ENCODE measurements at places on chromosomes 5 and 9. TPM values are rescaled to one million over a fixed set of nuclear protein-coding genes. Genes with fewer than 3 reads are reported as not detected.

- no peak for DNase-seq
Observed at GRCh38 chr5:85428426-85428934, 1043.8 kb upstream of the EDIL3 start.

Gene TGFBI
- 3.8 TPM for total RNA-seq

DNA sequence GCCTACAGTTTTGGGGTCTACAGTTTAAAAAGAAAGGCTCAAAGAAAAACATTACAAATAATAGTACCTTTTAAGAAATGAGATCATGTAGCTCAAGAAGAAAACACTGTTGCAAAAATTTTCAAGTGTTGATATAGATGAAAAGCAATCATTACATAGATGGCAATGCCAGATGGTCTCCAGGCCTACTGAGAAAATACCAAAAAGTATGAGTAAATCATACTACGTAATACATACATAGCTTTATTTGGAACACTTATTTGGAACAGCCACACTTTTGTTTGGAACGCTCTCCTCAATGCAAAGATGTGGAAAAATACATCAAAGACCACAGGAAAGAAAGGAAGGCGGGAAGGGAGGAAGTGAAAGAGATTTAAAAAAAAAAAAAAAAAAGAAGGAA lies 44.1 kb downstream of the MARCHF11 start:
- DNase-seq: no peak

DNA sequence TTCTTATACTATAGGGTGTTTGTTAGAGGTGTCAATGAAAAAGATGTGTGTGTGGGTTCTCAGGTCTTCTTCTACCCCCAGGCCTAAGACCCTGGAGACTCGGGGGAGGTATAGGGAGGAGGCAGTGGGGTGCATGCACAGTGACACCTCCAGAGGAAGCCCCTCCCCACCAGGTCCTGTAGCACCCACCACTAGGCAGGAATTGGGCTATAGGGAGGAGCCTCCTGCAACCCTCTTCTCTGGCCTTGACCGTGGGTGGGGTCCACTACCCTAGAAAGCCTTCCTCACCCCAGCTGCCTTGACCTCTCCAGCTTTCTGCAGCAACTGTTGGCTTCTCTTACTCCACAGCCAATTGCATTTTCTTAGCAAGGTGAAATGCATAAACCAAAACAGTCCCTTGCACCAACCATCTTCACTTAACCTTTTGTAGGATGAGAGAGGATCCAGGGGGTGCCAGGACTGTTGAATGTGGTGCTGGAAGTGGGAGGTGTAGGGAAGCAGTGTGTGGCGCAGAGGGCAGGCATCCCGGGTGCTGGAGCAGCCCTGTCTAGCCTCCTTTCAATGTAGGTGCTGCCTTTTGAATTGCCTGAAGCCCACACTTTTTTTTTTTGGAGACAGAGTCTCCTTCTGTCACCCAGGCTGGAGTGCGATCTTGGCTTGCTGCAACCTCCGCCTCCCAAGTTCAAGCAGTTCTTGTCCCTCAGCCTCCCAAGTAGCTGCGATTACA lies 128.5 kb downstream of the RGS3 start:
- DNase-seq: no peak

DNA sequence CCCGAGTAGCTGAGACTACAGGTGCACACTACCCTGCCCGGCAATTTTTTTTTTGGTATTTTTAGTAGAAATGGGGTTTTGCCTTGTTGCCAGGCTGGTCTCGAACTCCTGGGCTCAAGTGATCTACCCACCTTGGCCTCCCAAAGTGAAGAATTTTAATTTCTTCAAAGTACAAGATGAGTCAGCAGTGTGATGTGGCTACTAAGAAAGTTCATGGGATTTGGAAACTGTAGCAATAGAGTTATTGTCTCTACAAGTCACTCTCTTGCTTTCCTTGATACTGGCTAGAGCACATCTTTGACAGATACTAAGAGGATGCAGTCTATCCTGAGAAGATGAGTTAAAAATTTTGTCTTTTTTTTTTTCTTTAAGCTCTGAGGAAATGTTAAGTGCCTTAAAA lies 1.6 kb downstream of the CREB3 start:
- no peak for DNase-seq

DNA sequence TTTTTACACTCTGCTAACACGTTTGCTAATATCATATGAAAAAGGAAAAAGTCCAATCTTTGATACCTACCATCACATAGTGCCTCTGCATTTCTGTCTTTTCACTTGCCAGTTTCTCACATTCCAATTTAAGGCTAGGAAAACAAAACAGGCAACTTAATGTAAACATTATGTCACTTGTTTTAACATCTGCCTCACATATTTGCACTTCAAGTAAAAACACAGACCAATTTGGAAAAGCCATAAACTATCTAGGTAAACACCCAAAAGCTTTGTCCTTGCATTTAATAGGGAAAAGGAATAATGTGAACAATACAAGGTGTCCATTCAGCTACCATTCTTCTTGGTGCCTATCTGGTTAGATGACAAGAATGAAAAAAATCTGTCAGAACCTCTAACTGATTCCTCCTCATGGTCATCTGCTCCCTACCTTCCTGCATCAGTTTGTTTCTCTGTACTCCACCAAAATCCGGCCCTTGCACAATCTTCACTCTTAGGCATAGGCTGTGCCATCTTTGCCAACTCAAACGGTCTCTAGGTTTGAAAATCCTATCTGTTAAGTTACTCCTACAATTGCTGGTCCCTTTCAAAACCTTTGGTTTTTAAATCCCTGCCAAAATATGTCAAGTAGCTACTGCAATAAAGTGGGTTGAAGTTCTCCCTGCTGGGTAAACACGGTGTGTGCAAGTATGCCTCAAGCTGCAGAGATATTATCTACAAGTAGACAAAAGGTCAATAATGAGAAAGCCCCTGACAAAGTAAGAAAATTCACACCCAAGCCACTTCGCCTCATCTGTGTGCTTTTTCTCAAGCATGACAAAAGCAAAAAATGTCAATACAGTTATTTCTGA lies 3.4 kb downstream of the TLE1 start:
- DNase-seq: no peak

DNA sequence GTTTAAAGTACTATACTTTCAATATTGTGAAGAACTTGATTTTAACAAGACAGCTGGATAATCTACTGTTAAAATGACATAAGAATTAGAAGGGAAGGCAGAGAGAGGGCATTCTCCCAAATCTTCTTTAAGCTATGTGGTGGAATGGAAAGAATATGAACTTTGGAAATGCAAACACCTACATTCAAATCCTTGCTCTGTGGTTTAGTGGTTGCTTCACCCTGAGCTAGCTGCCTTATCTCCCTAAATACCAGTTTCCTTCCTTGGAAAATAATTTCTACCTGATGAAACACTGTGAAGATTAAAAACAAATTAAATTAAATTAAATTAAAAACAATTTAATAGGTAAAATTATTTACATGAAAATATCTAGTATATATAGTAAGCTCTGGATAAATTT lies 98.5 kb downstream of the GPR21 start:
- no peak for DNase-seq
